ENCODE measurements at places on chromosomes 2 and 18. TPM values are rescaled to one million over a fixed set of nuclear protein-coding genes. Genes with fewer than 3 reads are reported as not detected.

DNA sequence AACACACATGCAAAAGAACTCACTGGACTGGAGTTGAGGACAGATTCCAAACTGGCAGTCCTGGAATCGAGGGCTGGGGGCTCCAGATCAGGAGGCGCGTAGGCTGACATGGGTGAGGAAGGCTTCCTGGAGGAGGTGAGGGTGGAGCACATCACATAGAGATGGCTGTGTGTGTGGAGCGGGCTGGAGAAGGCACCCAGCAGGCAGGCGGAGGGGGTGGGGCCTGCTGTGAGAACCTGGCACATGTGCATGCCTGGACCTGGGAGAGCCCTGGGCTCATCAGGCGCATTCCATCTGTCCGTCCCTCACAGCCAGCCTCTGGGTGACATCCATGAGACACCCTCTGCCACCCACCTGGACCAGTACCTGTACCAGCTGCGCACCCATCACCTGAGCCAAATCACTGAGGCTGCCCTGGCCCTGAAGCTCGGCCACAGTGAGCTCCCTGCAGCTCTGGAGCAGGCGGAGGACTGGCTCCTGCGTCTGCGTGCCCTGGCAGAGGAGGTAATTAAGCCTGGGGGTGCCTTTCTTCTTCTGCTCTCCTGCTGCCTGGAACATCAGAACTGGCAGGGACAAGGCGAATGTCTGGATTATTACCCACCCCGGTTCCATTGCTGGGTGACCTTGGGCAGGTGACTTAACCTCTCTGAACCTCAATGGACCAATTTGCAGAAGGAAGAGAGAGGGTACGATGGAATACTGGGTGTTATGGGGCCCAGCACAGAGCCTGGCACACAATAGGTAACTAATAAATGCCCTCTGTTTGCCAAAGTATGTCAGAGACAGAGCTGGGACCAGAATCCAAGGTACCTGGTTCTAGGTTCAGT, 108.3 kb downstream of the DYSF start:
- H3K36me3 ChIP-seq = no peaks in the 10 kb centered on the region
- DNase-seq = no peak
- H3K27ac ChIP-seq = no peak overlapping the region
- no peak overlapping the region for H3K4me3 ChIP-seq

DNA sequence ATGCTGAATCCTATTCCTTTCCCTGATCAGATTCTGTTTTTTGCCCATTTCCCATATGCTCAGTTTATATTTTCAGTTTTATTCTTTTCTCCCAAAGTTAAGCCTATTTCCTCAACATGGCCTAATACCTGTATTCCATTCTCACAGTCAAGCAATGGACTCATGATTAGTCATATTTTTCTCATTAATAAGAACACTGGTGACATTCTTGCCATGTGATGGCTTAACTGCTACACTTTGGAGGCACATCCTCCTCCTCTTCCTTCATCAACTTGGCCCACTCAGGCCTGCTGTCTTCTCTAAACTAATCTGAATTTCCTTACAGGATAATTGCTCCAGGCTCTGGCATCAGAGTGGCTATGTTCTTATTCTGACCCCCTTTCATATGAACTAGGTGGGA, 679.2 kb downstream of the NYAP2 start:
- 0 out of 2 replicates have a peak, but pooled peaks cover under 1% of the 10 kb centered on the region for H3K4me1 ChIP-seq
- H3K36me3 ChIP-seq = no peaks in the 10 kb centered on the region
- H3K27me3 ChIP-seq = no peaks in the 10 kb centered on the region

GRCh38 chr2:204948024-204948763, 402.9 kb downstream of the PARD3B start:
- no peak for DNase-seq
- H3K36me3 ChIP-seq = no peaks in the 10 kb centered on the region
- H3K4me1 ChIP-seq = peaks cover 14% of the 10 kb centered on the region

GRCh38 chr2:41912776-41913175, 135.0 kb upstream of the PKDCC start:
- no peaks in the 10 kb centered on the region for H3K4me1 ChIP-seq
- H3K27me3 ChIP-seq = no peaks in the 10 kb centered on the region
- H3K27ac ChIP-seq = no peak overlapping the region
- no peaks in the 10 kb centered on the region for H3K36me3 ChIP-seq
- no peak for DNase-seq
- H3K4me3 ChIP-seq = no peak overlapping the region

DNA sequence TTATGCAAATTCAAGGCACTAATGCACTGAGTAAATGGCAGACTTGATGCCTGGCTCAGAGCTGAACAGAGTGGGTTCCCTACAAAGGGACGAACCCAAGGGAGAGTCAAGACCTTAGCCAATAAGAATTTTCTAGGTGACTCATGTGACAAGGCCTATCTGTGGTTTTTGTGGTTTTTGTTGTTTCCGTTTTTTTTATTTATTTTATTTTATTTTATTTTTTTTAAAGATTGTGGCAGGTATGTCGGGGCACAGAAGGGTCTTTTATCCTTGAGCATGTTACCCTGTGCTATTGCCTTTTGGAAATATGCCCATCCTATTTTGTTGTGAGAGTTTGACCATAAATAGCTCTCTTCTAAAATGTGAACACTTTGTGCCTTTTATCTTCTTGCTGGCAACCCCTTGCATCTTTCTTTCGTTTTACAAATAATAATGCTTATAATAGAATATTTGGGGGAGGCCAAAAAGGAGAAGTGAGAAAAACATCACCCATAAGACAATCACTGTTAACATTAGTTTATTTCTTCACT, 113.4 kb upstream of the AQP4 start:
- H3K4me1 ChIP-seq = no peaks in the 10 kb centered on the region
- no peak for DNase-seq
- H3K4me3 ChIP-seq = no peak overlapping the region

DNA sequence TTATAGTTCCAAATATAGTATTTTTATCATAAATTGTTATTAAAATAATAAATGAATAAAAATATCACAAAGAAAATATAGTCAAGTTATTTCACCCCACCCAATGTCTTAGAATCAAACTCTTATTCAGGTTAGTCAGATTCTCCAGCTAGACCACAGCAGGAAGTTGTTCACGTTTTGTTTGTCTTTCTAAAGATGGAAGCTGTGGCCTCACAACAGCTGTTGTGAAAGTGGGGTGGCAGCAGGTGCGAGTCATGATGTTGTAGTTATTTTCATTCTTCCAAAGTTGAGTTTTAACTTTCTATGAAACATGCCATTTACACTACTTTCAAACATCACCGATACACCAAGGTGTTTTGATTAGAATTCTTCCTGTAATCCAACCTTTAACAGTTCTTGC, 272.9 kb downstream of the SLC8A1 start:
- H3K27me3 ChIP-seq = no peaks in the 10 kb centered on the region
- no peak overlapping the region for H3K27ac ChIP-seq
- no peak overlapping the region for H3K4me3 ChIP-seq
- H3K4me1 ChIP-seq = no peaks in the 10 kb centered on the region
- DNase-seq = no peak
- no peaks in the 10 kb centered on the region for H3K36me3 ChIP-seq

GRCh38 chr2:42072349-42073118, 24.7 kb downstream of the PKDCC start:
- H3K4me1 ChIP-seq = peaks cover 28% of the 10 kb centered on the region

- H3K36me3 ChIP-seq = no peaks in the 10 kb centered on the region
- no peaks in the 10 kb centered on the region for H3K27me3 ChIP-seq
- no peak overlapping the region for H3K4me3 ChIP-seq
- H3K27ac ChIP-seq = no peak overlapping the region
- H3K4me1 ChIP-seq = no peaks in the 10 kb centered on the region
Observed at GRCh38 chr2:123362671-123363440, 662.2 kb upstream of the CNTNAP5 start.

GRCh38 chr18:10398571-10398970, 55.9 kb upstream of the APCDD1 start:
- no peaks in the 10 kb centered on the region for H3K4me1 ChIP-seq
- no peaks in the 10 kb centered on the region for H3K27me3 ChIP-seq
- DNase-seq = no peak
- no peak overlapping the region for H3K4me3 ChIP-seq

Gene GALR1
- total RNA-seq = not detected

DNA sequence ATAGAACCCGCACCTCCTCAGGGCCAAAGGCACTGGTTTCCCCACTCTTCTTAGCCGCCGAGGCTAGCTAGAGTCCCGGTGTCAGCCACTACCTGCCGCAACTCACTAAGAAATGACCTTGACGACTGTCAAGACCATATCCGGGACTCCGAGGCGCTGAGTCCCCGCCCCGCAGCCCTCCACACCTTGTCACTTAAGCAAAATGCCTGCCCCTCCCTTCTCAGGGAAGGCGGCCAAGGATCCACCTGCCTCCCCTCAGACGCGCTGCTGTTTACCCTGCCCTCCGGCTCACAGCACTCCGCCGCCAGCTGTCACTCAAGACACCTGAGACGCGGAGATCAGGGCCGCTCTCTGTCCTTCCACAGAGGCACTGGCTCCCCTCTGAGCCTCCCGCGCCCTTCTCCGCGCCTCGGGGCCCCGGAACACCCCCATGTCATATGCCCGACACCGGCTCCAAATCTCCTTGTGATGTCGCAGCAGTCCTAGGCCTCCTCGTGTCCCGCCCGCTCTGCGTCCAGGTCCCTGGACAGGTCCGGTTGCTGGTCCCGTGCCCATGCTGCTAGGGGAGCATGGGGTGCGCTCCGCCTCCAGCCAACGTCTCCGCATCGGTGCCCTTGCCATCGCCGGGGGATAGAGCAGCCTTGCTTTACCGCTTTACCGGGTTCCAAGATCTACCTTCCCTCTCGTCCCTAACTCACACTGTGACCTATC, 32.5 kb upstream of the REG3G start:
- H3K4me1 ChIP-seq = no peaks in the 10 kb centered on the region
- peaks cover 57% of the 10 kb centered on the region for H3K27me3 ChIP-seq
- no peak overlapping the region for H3K27ac ChIP-seq
- H3K36me3 ChIP-seq = no peaks in the 10 kb centered on the region

GRCh38 chr2:25585189-25585588, 88.2 kb downstream of the DTNB start:
- H3K27me3 ChIP-seq = no peaks in the 10 kb centered on the region
- no peak for DNase-seq
- H3K4me1 ChIP-seq = no peaks in the 10 kb centered on the region
- no peaks in the 10 kb centered on the region for H3K36me3 ChIP-seq
- no peak overlapping the region for H3K4me3 ChIP-seq

DNA sequence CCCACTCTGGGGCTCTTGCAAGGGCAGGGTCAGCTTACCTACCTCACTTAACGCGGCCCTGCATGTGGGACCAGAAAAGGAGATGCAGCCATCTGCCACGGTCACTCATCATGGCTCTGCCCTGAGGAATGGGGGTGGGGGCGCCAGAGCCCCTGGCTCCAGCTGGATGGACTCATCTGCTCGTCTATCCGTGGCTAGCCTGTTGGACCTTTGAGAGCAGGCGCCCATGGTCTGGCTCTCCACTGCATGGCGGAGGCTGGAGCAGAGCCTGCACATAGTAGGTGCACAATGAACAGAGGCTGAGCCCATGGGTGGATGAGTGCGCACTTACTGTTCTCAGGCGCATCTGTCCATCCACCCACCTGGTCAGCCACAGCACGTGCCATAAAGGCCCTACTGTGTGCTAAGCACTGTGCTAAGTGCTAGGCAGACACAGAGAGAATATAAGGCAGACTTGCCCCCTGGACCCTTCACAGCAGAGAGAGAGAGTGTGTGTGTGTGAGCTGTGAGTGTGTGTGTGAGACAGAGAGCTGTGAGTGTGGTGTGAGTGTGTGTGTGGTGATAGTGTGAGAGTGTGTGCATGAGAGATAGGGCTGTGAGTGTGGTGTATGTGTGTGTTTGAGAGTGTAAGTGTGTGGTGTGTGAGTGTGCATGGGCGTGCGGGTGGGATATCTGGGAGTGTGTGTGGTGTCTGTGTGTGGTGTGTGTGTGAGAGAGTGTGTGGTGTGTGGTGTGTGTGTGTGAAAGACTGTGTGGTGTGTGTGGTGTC, 151.3 kb downstream of the TFCP2L1 start:
- H3K4me3 ChIP-seq = no peak overlapping the region
- no peaks in the 10 kb centered on the region for H3K36me3 ChIP-seq
- H3K4me1 ChIP-seq = no peaks in the 10 kb centered on the region
- no peak overlapping the region for H3K27ac ChIP-seq

Gene LCT
- not detected for total RNA-seq

Gene NDUFV2
- 369 TPM for total RNA-seq

Gene KLF7
- 1.9 TPM for total RNA-seq

DNA sequence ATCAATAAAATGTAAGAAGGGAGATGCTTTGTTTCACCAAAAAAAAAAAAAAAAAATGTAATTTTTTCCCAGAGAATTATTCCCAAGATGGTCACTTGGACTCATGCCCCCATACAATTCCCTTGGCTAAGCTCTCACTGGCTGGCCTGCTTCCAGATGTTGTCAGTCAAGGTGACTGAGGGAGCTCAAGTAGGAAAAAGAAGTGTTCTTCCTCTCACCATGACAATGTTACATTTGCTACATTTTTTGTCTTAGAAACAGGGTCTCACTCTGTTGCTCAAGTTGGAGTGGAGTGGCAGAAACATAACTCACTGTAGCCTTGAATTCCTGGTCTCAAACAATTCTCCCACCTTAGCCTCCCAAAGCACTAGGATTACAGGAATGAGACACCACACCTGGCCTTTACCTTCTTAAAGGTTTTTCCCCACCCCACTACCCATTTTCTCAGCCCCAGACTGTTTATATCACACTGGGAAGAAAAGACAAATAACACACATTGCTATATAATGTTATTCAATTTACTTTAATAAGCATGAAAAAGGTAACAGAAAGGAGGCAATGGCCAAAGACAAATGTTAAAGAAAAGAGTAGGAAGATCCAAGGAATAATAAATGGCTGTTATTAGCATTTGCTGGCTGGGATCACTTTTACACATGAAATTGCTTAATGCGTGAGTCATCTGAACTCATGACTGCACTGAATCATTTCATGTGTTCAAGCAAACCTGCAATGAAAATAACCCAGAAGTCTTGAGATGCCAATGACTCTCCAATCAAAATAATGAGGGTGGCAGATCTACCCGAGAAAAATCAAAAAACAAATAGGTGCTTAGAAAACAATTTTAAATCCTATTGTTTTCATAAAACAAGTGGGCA, 45.2 kb downstream of the ACVR1 start:
- no peak overlapping the region for H3K27ac ChIP-seq
- H3K27me3 ChIP-seq = no peaks in the 10 kb centered on the region
- peak; percentile 52 for DNase-seq
- H3K4me3 ChIP-seq = no peak overlapping the region

DNA sequence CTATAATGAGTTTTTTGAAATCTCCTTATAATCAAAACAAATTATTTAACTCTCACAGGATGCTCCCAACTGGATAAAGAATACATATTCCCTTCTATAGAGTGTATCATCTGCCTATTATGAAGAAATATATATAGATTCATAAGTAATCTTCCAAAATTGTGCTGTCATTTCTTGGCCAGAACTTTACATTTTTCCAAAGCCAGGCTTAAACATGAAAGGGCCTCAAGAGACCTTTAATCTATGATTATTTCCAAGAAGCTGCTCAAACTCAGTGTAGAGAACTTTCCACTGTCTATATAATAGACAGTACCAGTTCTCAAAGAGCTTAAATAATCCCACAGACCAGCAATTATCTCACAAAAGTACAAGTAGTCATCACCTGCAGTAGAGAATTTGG, 211.0 kb downstream of the AKAIN1 start:
- H3K27me3 ChIP-seq = no peaks in the 10 kb centered on the region
- H3K36me3 ChIP-seq = no peaks in the 10 kb centered on the region
- no peak overlapping the region for H3K4me3 ChIP-seq
- H3K4me1 ChIP-seq = no peaks in the 10 kb centered on the region
- H3K27ac ChIP-seq = no peak overlapping the region
- no peak for DNase-seq

All from HepG2 (cell line).